ENCODE measurements at places on chromosomes 5 and 9. TPM values are rescaled to one million over a fixed set of nuclear protein-coding genes. Genes with fewer than 3 reads are reported as not detected.

KIF4B gene
- total RNA-seq = 0.05 TPM

SV2C gene
- total RNA-seq = 2.1 TPM

PCDHGB2 gene
- 7.9 TPM for total RNA-seq

SAXO1 gene
- 0.21 TPM for total RNA-seq

CD72 gene
- 1.5 TPM for total RNA-seq

DNA sequence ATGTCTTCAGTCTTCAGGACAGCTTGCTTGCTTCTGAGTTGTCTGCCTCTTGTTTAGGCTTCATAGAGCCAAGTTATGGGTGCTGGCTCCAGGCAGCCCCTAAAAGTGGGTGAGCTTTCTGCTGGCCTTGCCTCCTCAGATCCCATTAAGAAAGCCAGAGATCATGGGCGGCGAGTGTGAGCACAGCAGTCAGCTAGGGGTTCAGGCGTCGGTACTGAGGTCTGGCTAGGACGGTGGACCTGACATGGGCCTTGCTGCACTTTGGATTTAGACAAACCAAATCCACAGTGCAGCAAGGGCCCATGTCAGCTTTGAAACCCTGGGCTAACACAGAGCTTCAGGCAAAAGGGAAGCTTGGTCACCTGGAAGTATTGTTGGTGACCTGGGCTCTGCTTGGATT, 17.6 kb downstream of the PSAT1 start:
- DNase-seq = no peak

GRCh38 chr5:55913466-55914413, 62.6 kb downstream of the IL31RA start:
- no peak for DNase-seq

DNA sequence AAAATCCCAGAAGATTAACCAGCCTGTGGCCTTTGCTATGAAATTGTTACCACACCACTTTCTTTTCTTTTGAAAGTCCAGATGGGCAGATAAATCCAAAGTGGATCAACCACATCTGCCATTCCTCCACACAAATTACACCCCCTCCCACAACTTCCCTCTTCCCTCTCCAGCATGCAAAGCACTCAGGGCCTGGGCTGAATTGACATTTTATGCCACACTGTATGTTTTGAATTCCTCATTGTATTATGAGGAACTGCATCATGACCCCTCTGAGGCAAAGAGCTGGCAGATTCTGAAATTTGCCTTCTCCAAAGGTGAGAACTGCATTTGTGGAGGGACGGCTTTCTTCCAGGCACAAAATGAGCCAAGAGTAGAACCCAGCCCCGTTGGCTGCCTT, 589.2 kb upstream of the KLF4 start:
- no peak for DNase-seq

GRCh38 chr9:104961701-104962359, 33.9 kb upstream of the ABCA1 start:
- DNase-seq = no peak

- DNase-seq = no peak
Measured at GRCh38 chr9:123093141-123093540, 59.7 kb downstream of the GPR21 start.

GRCh38 chr9:87406543-87407166, 91.0 kb upstream of the DAPK1 start:
- DNase-seq = no peak

DNA sequence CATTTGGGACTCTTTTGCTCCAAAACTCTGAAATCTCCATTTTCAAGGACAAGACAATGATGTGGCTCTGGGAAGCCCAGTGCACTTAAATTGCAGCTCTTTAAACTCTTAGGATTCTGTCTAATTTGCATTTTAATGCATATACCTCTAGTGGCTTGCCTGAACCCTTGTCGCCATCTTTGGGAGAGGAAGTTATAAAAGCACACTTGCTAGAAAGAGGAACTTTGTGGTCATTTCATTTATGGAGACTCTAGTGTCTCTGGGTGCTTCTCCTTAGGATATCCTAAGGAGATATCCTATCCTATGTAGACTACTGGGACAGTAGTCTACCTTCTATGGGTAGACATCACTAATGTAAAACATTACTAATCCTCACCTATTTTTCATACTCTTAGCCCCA, 77.3 kb upstream of the SLC1A3 start:
- DNase-seq = no peak

DNA sequence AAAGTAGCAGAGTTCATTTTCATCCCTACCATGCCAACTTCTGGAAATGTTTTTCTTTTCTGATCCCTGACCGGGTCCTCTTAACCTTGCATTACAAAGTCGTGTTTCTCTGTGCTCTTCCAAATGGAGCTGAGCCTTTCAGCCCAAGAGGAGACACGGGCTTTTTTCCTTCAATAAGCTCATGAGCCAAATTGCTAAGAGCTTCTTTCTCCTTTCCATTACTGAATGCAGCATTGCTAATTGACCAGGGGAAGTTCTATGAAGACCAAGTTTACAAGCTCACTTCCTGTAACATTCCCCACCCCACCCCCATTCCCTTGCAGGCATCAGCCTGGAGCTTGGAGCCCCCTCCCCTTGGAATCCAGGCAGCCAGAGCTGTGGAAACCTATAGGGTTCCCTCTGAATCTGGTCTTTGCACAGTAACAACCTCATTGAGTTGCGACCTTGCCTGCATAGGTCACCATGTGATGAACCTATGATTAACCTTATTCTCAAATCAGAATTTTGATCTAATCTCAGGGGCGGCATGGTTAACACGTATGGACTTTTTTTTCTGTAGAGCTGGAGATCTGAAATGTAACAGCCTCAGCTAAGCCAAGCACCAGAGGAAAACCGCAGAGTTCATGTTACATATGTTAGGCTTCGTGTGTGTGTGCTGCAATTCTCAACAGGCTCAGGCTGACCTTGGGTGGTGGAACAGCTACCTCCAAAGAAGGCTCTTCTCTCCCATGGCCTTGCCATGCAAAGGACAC, 395.7 kb upstream of the ZNF462 start:
- no peak for DNase-seq

DNA sequence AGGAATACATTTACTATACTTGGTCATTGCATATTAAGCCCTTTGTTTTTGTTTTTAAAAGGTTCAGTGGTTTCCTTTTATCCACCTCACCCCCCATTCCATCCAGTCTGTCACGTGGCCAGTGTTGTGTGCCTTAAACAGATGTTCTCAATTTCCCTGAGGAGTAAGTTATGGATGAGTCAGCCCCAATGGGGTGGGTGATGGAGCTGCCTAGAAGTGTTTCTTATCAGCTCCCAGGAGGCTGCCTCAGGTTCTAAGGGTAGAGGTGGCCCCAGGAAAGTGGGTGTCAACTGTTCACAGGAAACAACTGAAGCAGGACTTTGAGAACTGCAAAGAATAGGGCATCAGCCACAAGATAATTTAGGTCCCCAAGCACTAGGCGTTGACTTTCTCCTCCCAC, 41.1 kb downstream of the ACTBL2 start:
- DNase-seq = no peak

DNA sequence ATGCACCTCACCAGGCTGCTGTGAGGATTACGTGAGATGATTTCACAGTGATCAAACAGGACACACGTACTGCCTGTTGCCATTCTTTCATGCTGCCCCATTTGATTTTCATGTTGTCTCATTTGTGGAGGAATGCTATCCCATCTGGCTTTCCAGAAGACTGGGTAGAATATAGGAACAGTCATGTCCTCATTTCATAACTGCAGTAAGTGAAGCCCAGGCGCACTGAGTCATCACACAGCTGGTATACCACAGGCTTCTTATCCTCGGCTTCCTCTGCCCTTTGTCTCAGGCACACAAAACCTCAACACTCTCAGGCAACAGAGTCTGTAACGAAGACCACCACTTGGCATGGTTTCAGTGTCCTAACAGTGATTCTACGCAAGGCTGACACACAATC, 62.3 kb downstream of the LHFPL2 start:
- DNase-seq = no peak

GRCh38 chr5:107670932-107671741, at the start of gene EFNA5:
Gene EFNA5, minus strand, starts transcription at chr5:107670937.
- no peak for DNase-seq

GRCh38 chr9:135283671-135284070, 195.9 kb upstream of the PPP1R26 start:
- no peak for DNase-seq

DNA sequence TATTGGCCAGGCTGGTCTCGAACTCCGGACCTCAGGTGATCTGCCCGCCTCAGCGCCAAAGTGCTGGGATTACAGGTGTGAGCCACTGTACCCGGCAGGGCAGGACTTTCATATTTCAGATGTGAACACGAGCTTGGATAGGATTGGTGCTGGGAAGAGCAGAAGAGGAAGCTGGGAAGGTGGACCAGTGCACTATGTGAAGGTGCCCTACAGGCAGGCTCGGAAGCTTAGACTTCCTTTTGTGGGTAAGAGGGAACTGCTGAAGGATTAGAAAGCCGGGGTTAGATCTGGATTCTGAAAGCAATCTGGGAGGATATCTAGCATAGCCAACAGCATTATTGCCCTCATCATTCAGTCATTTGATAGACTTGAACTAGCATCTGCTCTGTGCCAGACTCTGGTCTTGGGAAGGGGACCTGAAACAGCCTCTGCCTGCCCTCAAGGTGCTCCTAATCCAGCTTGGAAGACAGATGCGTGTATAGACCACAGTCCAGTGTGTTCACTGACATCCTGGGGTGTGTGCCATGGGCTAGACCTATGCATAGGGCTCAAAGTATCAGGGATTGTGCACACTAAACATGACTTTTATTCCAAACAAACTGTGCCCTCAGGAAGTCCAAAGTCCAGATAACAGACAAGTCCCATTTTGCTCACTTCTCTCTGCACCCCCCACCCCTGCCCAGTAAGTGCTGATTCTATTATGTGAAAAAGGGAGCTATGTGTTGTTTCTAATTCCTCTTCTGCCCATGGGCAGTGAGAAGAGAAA, 637 bp downstream of the CBY3 start:
- DNase-seq = no peak

- DNase-seq = no peak
Measured at GRCh38 chr5:137516961-137517360, 17.8 kb upstream of the SPOCK1 start.

GRCh38 chr9:19988281-19988680, 199.4 kb upstream of the SLC24A2 start:
- no peak for DNase-seq

- DNase-seq = no peak
Measured at GRCh38 chr5:41893074-41893851, 10.9 kb upstream of the RIMOC1 start.

GRCh38 chr5:135041726-135042125, 7.7 kb upstream of the PITX1 start:
- no peak for DNase-seq

DNA sequence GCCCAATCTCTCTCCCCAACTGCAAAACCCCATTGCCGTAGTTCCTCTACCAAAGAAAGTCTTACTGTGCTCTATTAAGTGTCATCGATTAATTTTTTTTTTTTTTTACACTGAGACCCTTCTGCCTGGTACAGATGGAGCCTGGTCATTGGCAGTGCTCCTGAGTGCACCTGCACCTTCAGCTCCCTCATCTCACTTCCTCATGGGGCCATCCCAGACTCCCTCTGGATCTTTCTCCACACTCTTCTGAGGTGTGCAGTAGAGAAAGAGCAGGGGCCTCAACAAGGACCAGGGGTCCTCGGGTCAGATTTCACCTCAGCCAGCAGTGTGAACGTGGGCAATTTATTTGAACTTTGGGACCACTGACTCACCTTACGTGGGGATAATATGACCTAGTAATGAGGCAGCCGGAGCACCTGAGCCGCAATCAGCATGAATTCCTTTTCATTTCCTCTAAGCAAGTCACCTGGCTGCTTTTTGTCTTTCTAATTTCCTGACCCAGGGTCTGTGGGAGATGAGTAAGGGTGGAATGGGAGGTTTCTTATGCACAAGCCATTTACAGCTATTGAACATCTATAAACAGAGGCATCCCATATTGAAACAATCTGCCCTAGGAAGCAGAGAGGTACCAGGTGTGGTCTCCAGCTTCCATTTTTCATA, 22.3 kb upstream of the GABRP start:
- no peak for DNase-seq

DNA sequence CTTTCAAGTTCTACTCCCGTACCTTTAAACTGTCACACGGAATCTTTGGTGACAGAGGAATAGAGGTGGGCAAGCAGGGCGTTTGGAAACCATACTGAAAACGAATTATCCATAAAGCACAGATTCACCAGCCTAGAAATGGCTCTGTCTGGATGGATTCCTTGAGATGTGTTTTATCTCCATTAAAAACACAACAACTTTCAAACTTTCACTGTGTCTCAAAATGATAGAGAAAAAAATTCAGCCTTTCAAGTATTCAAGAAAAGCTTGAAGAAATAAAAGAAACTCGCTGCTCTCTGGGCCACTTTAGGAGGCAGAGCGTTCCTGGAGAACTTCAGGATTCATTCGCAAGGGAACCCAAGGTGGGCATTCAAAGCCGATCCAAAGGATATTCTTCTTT, 589 bp upstream of the THBS4 start:
- DNase-seq = no peak

DNA sequence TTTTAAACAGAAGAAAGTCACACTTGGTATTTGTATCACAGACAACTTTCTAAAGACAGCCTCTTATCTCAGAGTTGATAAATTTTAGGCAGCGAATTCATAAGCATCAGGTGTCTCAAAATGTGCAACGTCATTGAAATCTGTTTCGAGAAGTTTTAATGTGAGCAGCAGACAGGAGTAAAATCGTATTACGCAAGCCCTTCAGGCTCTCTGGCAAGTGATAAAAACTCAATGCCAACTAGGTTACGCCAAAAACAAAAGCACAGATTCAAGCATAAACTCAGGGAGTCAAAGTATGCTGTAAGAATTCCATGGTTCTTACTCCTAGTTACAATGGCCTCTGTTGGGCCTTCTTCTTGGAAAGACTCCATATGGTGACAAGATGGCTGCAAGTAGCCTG, 244.7 kb downstream of the SEMA5A start:
- DNase-seq = no peak

DNA sequence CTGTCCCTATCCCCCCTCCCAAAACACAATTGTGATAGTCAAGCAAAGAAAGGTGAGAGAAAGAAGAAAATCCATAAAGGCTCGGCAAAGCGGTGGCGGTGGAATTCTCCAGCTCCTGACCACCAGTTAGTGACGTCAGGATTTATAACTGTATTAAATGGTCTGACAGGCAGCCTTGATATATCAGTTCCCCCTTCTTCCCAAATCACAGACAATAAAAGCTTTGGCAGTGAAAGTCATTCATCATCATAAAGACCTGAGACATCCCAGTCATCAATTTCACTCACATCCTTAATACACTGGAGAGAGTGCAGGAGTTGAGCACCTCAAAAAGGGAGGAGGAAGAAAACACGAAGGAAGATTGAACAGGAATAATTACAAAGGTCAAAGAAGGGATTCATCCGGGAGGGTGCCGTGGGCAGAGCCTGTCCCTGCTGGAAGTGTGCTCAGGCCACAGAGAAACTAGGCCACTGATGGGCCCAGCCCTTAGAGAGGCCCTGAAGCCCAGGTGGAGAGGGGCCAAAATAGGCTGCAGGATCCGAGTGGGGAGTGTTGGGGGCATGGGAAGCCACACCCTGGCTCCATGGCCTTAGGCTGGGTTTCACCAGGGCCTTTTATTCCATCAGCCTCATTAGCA, 131.9 kb downstream of the PAX5 start:
- DNase-seq = no peak

Measured in urinary bladder (tissue), 4 donors.